ENCODE measurements at places on chromosomes 1 and 21.

DNA sequence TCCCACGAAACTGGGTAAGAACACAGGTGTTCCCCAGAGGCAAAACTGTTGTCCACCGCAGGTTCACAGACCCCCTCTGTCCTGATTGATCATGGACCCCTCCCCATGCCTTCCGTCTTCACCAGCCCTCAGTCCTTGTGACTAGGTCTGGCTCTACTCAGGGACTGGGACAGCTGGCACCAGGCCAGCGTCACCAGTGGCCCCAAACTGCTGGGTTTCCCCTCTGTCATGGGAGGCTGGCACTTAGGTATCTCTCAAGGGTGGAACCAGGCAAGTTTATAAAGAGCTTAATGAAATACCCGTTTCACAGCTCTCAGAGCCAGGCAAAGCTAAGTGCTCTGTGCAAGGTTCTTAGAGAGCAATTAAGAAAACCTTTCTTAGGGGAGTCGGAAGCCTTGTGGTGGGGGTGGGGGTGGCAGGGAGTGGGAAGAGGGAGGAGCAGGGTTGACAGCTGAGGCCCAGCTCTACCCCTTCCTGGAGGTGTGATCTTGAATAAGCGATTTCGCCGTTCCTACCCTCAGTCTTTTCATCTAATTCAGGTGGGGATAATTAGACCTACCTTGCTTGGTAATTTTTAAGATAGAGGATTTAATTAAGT is 35.0 kb upstream of the IFNLR1 start:
- no peak for DNase-seq

DNA sequence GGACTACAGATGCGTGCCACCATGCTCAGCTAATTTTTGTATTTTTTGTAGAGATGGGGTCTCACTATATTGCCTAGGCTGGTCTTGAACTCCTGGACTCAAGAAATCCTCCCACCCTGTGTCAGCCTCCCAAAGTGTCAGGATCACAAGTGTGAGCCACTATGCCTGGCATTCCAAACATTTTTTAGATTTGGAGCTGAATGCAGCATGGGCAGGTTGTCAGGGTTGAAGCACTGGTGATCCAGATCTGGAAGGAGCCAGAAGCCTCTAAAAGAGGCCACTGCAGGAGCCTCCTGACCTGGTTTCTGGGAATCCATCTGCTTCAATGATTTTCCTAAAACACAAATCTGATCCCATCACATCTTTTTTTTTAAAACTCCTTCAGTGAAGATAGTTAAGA is 1.8 kb upstream of the CTPS1 start:
- DNase-seq, result no peak

GRCh38 chr1:112388436-112388835 is 7.6 kb upstream of the CTTNBP2NL start:
- DNase-seq, result no peak

- DNase-seq, result no peak
These were observed 1.0 kb downstream of the EGLN1 start for GRCh38 chr1:231420959-231421545.

- DNase-seq, result no peak
These were observed 258.2 kb downstream of the PLPP3 start for GRCh38 chr1:56321150-56321490.

DNA sequence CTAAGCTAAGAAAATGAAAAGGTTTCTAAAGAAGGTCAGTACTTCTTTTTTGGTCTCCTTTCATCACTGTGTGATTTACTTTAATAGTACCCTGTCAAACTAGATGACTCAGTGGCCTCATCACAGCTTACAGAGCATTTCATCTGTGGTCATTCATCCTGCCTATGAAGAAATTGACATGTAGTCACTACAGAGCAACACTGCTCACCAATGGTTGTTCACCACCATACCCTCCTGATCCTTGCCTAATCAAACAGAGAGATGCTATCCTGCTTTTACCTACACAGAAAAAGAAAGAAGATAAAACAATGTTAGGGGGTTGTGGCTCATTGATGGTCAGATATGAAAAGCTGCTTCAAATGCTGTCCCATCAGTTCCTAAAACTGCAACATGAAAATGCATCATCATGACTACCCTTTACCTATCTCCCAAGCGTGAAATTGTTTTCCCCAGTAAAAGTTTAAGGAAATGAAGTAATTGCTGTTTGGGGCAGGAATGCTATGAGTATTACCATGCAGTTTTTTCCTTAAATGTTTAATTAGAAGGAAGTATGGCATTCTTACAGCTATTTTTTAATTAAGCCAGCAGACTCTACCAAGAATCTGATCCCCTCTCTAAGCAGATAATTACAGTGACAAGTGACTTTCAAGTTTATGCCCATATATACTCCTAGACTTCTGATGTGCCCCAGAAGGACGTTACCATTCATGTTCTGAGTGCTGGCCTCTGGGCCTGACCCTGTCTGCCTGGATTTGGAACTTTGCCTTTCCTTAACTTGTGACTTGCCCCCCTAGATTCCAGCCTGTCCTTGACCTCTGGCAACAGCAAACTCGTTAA is 46.1 kb upstream of the FBXO28 start:
- no peak for DNase-seq

- DNase-seq, result no peak
These were observed 10.8 kb downstream of the GRHL3 start for GRCh38 chr1:24329797-24330543.
